Neuronal stem cell (in vitro differentiated cells): ENCODE measurements at places on chromosomes 12 and 14.

DNA sequence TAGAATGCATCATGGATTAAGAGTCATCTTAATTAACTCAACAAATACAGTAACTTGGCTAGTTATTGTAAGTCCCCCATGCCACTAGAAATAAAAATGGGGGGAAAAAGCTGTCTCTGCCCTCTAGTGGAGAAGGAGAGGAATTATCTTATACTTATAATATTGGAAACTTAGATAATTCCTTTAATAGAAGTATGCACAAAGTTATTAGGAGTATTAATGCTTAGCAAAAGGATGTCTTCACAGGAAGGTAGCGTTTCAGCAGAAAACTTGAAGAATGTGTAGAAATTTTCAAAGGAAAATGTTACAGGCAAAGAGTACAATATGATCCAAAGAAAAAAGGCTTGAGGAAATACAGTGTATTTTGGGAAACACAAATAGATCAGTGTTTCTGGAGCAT is 19.8 kb downstream of the OR5AU1 start:
- DNase-seq: peak; percentile 4

- DNase-seq: peak; percentile 23
Observed at GRCh38 chr12:117472983-117473382, 111.6 kb upstream of the NOS1 start.

DNA sequence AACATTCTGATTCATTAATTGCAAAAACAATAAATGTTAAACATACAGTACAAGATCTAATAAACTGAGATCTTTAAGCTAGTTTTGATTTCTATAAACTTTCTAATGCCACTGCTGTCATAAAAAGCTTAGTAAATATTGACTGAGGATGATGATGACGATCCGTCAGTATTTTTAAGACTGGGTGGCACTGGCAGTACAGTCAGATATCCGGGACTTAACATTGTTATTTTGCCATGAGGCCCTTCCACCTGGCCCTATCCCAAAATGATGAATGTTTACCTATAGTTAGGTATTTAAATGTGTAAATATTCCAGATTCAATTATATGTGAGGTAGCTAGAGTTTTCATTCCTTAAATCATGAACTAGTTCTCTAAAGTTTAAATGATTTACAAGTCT is 158.5 kb downstream of the FOXA1 start:
- no peak for DNase-seq

GRCh38 chr14:61106271-61106958 is 125.4 kb downstream of the SLC38A6 start:
- no peak for DNase-seq
